Stimulated activated CD4-positive, alpha-beta T cell treated with anti-CD3 and anti-CD28 coated beads, Interleukin-4, amount 100 ng/mL, for 1 hour (primary cell): ENCODE measurements at places on chromosomes 11 and 22.

DNA sequence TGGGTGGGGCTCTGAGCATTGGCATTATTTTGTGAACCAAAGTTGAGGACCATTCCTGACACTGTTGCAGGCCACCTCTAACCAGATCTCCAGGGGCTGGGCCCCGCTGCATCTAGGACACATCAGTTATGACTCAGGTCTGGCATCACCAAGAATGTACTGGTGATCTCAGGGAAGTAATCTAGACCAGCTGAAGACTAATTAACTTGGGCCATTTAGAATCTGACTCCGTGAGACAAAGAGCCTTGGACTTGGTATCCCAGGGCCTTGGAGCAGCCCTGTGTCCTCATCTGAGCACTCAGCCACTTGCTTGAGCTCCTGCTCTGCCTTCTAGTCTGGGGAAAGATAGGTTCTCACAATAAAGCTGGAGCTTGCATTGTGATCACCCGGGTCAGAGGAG lies 200.6 kb downstream of the KIRREL3 start:
- DNase-seq, result no peak

GRCh38 chr11:36056160-36056751 lies 112.4 kb downstream of the LDLRAD3 start:
- DNase-seq, result no peak

GRCh38 chr22:27727673-27728451 lies 73.7 kb downstream of the MN1 start:
- DNase-seq, result no peak

DNA sequence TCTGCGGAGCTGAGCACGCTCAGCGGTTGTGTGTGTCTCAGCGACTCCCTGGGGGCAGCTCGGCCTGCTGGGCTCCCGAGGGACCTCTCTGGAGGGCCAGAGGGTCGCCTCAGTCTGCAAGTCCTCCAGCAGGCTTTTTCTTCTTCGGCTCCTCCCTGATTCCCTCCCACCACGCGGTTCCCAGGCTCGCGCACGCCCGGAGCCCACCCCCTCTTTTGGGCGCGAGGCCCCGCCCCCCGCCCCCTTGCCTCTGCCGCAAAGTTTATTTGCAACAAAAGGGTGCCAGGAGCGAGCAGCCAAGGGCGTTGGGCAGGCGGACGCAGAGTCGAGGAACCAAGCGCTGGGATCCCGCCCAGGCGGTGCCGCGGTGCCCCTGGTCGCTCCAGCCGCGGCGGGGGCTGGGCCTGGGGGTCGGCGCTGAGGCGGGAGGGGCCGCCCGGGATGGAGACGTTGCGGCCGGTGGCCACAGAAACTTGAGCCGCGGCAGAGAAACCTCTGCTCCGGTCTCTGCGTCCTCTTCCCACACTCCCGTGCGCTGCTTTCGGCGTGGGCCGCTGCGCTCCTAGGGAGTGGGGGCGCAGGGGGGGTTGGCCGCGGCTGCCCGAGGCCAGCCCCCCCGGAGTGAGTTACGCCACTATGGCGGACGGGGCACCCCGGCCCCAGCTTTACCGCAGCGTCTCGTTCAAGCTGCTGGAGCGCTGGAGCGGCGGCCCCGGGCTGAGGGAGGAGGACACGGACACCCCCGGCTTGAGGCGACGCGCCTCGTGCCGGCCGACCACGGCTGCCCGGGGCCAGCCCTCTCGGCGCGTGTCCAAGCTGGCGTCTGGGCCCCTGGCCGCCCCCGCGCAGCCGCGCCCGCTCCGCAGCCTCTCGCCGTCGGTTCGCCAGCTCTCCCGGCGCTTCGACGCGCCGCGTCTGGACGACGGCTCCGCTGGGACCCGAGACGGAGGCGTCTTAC lies at the start of gene ARHGEF17:
Gene ARHGEF17, plus strand, starts transcription at position 274 of the 958 bp plus-strand sequence. Its CDS starts 363 bp downstream, at position 637.
- DNase-seq, result peak; percentile 45

- no peak for DNase-seq
Observed at GRCh38 chr11:85627332-85627997, at the start of gene DLG2. Gene DLG2 (minus strand): TSS chr11:85627344.

DNA sequence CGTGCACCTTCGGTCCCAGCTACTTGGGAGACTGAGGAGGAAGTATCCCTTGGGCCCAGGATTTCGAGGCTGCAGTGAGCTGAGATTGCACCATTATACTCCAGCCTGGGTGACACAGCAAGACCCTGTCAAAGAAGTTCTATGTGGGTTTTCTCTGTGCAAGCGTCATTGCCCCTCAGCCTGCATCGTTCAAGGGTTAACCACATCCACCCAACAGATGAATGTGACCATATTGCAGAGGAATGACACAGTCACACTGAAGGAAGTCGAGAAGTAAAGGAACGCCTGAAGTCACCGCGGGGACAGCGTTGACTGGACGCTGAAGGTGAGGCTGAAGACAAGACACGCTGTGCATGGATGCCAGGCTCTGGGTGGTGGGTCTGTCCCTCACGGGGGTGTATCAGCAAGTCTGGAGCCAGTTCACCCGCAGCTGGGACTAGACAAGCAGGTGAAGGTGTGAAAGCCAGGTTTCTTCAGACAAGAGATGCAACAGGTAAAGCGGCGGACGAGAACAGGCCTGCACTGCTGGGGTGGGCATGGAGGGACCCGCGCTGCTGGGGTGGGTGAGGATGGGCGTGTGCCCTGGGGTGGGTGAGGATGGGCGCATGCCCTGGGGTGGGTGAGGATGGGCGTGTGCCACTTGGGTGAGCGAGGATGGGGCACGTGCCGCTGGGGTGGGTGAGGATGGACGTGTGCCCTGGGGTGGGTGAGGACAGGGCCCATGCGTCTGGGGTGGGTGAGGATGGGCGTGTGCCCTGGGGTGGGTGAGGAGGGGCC lies 36.5 kb upstream of the TOLLIP start:
- no peak for DNase-seq

DNA sequence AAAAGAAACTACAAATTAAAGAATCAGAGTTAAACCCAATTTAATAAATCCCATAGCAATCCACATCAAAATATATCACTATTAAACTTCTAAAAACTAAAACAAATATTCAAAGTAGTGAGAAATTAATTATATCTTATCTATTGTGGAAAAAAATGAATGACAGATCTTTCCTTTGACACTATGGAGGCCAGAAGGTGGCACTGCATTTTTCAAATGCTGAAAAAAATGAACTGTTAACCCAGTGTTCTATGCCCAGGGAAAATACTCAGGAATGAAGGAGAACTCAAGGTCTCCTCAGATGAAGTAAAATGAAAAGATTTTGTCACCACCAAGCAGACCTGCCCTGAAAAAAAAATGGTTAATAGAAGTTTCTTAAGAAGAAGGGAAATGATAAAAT lies 27.7 kb downstream of the TYR start:
- DNase-seq, result no peak

- DNase-seq, result no peak
Observed at GRCh38 chr11:117837791-117838190, 13.2 kb upstream of the FXYD2 start.

- peak; percentile 40 for DNase-seq
Observed at GRCh38 chr22:50260801-50261614, 475 bp downstream of the MAPK12 start.

DNA sequence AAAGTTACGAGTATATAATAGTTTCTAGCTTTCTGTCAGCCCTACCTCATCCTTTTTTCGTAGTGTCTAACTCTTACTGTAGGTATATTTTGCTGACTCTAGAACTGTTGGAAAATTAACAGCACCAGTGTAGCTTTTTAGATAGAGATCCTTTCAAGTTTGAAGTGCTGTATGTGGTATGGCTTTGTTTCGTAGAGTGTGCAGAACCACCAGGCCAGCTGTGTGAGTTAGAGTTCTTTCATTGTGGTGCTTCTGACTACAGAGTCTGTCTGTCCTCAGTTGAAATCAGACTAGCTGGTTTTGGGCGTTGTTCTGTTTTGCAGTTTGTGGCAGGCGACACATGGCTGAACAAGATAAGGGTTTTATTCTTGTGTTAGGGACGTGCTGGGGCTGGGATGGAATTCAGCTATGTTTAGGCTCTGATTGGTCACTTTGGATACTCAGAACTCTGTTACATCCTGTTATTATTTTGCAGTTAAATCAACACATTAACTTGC lies 3.2 kb downstream of the ARHGEF12 start:
- DNase-seq, result no peak

- peak; percentile 12 for DNase-seq
Observed at GRCh38 chr11:128379587-128380580, 207.5 kb downstream of the ETS1 start.

- no peak for DNase-seq
Observed at GRCh38 chr11:121582296-121582695, 129.5 kb upstream of the SORL1-AS1 start.

DNA sequence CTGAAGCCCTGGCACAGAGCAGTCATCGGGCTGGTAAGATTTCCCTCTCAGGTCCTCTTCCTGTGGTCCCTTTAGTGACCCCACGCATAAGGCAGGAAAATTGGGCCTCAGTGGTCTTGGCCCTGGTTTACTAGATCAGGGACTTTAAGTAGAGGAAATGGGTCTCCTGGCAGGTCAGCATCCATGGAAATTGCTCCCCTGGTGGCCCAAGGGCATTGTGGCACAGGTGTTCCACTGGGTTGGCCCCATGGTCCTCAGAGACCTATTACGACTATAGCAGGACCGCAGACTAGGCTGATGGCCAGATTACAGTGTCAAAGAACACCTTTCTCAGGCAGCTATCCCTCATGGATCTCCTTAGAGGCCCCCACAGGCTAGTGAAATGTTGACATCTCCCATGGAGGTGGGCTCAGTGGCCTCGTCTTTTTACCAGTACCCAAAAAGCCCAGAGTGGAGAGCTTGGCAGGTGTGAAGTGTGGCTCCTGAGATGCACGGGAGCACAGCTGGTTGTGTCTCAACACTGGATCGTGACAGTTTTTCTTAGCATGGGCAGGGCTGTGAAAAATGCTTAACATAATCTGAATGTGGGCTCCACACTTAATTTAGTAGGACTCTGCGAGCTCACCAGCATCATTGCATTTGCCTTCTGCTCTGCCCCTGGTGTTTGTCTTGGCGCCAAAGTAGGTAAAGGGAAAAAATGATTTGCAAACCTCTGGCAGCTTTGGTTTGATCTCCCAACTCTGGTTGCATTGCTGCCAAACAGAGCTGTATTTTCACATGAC lies 74.2 kb downstream of the ZBTB16 start:
- DNase-seq, result no peak

- no peak for DNase-seq
Observed at GRCh38 chr22:40368016-40368415, 2.4 kb upstream of the SGSM3 start.

DNA sequence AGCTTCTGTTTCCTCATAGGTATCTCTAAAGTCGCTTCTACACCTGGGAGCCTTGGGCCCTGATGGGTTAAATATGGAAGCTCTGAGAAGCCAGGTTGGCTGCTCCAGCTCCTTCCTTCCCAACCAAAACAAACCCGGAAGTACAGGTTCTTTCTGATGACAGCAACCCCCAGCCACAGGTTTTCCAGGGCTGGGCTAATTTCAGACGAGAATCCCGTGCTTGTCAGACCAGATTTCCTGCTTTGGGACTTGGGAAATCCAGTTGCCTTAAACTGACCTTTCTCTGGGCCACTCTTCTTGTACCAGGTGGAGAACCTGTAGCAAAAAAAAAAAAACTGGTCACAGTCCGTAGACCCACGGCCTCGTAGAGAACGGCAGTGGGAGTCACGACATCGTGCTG lies 51.9 kb downstream of the RBX1 start:
- DNase-seq, result no peak

- no peak for DNase-seq
Observed at GRCh38 chr11:66762088-66762487, 33.1 kb upstream of the SPTBN2 start.

DNA sequence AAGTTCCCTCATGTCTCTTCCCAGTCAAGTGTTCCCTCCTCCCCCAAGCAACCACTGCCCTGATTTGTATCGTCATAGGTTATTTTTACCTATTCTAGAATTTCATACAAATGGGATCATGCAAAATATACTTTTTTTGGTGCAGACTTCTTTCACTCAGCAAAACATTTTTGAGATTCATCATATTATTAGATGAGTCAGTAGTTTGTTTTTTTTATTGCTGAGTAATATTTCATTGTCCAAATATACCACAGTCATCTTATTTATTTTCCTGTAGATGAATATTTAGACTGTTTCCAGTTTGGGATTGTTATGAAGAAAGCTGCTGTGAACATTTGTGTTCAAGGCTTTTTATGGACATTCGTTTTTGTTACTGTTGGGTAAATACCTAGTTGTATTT lies 126.2 kb upstream of the SEZ6L start:
- DNase-seq, result no peak

DNA sequence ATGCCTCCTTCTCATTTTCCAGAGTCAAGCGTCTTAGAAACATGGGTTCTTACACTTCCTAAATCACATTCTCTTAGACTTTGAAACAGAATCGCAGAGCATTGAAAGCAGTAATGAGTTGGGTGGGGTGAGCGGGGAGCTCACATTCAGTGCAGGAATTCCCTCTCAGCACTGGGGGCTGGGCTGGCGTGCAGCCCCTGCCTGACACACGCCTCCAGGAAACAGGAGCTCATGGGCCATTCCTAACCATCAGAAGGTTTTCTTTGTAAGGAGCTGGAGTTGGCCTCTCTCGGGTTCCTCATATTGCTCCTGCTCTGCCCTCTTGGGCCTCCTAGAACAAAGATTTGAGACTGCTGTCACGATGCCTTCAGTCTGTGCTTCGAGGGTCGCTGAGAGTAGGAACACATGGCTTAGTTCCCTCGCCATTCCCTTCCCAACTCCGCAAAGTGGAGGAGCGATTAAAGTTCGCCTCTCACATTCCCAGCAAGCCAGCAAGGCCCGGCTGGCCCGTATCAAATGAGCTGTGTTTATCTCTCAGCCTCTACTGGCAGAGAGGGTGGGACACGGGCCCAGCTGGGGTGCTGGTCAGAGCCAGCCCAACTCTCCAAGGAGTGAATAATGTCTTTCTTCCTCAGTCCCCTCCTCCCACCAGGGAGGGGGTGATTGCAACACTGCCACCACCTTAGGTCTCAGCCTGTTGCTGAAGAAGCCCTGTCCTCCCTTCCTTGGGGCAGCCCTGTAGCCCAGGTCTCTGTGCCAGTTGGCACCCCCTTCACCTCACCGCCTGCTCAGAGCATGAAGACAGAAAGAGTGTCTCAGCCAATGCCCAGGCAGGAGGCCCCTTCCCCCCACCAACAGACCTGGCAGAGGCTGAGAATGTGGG lies 10.4 kb downstream of the CHRDL2 start:
- DNase-seq, result no peak
